Suppressor macrophage (primary cell): ENCODE measurements at places on chromosomes 7 and 10.

- no peak for DNase-seq
Measured at GRCh38 chr7:568031-568951, 48.6 kb upstream of the PDGFA start.

- no peak for DNase-seq
Measured at GRCh38 chr7:92840316-92840715, 3.9 kb upstream of the CDK6 start.

DNA sequence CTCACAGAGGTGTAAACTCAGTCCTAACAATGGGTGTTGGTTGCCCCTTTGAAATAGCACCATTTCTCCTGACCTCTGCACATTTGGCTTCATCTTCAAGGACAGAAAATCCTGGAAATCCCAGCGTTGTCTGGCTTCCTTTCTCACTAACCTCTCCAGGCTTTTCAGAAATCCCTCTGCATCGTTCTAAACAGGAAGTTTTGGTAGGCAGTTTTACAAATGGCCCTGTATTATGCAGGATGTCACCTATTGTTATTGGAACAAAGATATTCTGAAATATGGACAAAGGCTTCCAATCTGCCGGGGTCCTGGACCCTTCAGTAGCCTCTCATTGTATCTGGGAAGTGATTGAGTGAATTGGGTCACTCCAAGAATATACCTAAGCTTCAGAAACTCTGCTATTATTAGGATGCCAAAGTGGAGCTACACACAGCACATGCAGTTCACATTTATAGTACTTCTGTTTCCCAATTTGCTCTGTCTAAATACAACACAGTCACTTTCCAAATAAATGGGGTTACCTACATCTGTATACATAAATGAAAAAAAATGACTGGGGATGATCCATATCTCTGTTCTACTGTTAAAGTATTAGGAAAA, 134.8 kb upstream of the KLF6 start:
- DNase-seq: no peak

DNA sequence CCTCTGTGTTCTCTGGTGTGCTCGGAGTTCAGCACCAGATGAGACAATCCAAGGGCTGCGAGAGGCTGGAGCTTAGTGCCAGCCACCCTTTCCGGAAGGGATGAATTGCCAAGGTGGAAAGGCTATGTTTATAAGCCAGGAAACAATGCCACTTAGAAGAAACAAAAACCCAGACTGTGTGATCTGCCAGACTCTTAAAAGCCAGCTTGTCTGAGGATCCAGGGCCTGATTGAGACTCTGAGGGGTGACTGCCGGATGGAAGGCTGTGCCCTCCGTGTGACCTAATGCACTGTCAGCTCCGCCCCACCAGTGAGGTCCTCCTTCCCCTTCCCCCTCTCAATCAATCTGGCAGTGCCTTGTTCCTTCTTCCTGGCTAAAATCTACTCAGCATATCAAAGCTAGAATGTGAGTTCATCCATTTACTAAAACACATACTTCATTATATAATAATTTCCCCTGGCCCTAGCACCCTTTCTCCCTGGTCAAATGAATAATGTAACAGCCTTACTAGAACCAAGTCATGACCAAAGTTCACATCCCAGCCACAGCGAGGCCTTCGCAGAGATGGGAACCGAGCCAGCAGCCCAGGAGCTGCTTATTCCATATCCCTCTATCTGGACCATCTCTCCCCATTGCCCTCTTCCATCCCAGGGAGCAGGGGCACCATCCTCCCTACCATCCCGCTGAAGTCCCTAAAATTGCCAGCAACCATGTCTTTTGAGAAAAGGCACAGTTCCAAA, 25.5 kb downstream of the FAM107B start:
- peak; percentile 77 for DNase-seq

DNA sequence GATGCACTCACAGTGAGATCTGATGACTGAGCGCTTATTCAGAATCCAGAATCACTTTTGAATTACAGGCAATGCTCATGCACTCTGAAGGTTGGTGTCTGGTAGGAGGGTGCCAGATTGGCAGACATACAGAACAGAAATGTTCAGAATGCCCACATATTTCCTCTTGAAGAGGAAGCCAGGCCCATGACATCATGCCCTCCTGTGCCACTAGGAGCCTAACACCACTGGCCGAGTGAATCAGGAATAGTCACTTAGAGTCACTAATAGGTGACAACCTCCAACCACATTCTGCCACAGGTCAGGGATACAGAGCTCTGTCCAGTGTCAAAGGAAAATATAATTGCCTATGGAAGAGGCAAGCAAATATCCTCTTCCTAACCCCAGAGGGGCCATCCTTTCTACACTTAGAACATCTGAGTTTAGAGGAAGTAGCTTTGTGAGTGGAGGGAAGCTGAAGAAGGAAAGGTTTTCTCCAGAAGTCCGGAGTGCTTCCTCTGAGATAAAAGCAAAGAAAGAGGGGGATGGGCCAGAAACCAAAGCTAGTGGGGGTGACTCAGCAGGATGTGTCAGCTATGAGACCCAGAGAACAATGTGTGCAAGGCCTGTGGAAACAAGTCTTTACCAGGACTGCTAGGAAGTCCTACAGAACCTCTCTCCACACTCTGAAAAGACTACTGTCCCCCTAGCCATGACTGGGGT, 838.8 kb downstream of the GRID1 start:
- DNase-seq: no peak

DNA sequence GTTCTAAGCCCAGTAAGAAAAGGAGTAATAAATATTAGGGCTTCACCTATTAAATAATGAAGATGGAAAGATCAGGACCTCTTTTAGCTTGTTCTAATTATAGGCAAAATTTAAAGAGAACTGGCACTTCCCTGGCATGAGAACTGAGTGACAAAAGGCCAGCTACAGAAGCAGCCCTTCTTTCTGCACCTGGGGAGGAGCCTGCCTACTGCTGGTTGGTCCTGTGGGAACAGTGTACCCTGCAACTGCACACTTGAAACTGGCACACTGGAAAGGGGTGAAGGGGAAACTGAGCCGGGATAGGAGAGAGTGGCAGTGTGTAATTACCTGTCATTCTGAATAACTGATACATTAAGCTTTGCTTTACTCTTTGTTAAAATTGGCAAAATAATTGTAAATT, 80.4 kb downstream of the SHH start:
- no peak for DNase-seq

DNA sequence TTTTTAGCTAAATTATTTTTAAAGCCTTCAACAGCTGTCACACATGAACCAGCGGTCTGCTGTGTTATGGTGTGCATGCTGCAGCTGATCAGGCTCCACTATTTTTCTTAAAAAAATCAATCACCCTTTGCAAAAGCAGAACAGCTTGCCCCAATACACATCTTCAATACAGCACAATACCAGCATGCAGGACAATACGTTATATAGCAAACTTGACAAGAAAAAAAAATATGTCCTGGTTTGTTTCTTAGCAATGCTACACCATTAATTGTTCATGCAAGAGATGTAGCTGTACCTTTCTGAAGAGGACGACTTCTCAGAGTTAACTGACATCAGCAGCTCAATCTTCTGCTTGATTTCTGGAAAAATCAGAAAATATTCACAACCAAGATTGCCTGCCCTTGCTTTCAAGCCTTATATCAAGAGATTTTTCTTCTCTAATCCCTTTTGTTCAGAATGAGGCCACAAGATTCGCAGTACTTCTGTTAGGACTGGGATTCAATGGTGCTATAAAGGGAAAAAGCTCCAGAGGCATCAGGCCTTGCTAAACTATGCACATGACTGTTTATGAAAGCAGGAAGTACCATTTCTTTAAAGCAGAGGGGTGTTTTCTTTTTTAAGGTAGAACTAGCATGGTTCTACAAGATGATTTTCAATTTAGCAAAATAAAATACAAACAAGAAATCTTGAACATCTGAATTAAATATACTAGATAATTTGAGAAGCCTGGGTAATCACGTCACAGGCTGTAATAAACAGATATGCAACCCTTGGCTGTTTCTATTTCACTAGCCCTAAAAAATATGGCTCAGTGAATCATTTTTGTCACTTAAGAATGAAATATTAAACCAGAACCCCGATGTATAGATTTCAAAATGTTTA, 120.0 kb downstream of the SRPK2 start:
- DNase-seq: peak; percentile 80

DNA sequence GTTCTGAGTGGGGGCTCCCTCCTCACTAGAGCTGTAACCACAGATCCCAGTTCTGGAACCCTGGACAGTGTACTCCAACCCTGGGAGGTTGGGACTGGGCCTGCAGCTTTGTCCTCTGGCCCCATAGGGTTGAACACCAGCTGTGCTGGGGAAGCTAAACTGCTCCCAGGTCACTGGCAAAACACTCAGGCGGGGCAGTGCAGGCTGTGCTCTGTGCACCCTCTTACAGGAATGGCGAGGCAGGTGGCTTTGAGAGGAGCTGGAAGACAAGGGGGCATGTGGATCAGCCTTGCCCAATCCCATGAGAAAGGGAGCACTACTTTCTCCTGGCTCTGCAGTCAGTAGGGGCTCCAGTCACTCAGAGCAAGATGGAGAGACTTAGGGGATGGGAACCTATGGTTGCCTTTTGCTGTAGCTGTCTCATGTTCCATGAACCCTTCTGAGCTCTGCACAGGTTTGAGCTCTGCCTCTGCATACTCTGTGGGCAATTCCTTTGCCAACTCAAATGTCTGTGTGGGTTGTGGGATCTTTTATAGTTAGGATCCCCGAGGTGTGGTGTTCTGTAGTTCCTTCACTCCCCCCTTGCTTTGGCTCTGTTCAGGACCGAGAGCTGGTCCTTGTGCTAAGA, 90.7 kb downstream of the SLC25A40 start:
- no peak for DNase-seq

DNA sequence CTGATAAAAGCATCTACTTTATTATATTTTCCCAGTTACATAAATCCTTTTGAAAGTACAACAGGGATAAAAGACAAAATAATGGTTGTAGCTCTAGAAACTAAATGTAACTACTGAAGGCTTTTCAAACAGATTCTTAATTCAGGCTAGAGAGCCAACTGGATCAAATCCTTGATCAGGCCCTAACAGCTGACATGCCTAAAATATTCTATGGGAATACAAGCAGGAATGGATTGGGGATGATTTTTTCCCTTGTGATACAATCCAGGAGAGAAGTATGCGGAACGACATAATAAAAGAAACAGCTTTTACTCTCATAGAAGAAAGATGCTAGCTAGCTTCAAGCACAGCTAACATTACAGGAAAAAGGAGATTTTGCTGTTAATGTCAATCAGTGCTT, 49.0 kb downstream of the NT5C2 start:
- no peak for DNase-seq

- no peak for DNase-seq
Measured at GRCh38 chr7:102895602-102896001, 17.2 kb upstream of the LRRC17 start.

- peak; percentile 73 for DNase-seq
Measured at GRCh38 chr7:155296788-155297516, 726 bp upstream of the INSIG1 start.

DNA sequence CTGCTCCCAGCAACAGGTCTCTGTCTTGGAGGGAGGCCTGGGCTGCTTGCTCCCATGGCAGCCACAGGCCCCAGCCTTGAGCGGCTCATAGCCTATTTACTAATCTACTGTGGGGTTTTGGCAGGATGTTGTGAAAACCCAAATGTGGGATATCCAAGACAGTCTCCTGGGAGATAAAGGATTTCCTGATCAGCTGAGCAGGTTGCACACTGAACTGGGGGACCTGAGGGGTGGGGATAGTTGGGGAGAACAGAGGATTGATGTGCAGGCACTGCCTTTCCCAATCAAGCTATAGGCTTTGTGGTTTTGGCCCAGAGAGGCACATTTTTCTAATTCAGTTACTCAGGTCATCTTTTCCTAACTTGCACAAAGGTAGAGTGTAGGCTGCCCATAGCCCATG, 92.6 kb downstream of the SH2D4B start:
- DNase-seq: no peak

GRCh38 chr10:80603516-80603915, 65.8 kb downstream of the SH2D4B start:
- no peak for DNase-seq

GRCh38 chr7:159098424-159098786, 46.3 kb downstream of the VIPR2 start:
- no peak for DNase-seq

GRCh38 chr10:71426058-71426605, 29.4 kb downstream of the CDH23 start:
- DNase-seq: no peak

GRCh38 chr7:116957874-116958273, 4.6 kb downstream of the ST7 start:
- no peak for DNase-seq

DNA sequence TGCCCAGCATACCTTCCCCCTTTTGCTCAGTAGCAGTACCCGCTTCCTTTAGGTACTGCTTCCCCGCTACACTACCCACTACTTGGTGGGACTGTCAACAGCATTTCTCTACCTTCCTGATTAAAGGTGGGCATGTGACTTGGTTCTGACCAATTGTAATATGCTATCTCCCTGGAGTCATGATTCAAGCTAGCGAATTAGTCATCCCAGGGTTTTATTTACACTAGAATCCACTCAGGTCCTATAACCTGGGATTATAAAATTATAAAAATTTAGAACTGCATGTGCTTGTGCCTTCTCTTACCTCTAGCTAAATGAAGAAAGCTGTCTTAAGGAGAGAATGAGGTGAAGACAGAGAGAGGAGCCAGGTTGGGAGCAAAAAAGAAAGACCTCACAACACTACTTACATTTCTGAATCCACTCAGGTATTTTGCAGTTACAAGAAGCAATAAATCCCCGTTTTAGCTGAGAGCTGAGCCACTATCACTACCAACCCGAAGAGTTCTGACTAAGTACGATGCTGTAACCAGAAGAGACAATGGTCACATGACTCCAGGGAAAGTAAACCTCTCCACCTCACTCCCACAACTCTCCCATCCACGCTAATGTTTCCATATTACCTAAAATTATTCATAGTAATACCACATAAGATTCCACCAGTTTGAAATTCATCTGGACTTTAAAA, 9.7 kb downstream of the GBX1 start:
- DNase-seq: no peak

GRCh38 chr7:50473531-50473930, 23.4 kb upstream of the FIGNL1 start:
- no peak for DNase-seq

- no peak for DNase-seq
Measured at GRCh38 chr10:30821994-30822692, 192.6 kb upstream of the LYZL2 start.

- no peak for DNase-seq
Measured at GRCh38 chr10:70674560-70675495, 2.5 kb downstream of the ADAMTS14 start.

GRCh38 chr7:152115021-152115718, 89.7 kb downstream of the GALNT11 start:
- no peak for DNase-seq

DNA sequence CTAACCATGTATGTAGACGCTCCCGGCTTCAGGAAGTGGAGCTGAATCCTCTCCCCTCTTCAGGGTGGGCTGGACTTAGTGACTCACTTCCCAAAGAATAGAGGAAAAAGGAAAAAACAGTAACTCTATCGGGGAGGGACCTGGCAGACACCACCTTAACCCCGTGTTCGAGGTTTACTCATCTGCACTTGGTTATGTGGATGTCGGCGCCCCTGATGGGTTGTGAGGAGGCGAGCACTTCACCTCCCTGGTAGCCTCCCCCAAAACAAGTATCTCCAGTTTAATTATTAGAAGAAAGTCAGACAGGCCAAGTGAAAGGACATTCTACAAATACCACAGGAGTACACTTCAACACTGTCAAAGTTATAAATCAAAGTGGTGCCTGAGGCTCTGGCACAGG, 559.7 kb downstream of the TCERG1L start:
- no peak for DNase-seq

- DNase-seq: no peak
Measured at GRCh38 chr10:54501929-54502328, 299.1 kb downstream of the PCDH15 start.
